AG08396 (cell line): ENCODE measurements at places on chromosomes 1 and 21.

DNA sequence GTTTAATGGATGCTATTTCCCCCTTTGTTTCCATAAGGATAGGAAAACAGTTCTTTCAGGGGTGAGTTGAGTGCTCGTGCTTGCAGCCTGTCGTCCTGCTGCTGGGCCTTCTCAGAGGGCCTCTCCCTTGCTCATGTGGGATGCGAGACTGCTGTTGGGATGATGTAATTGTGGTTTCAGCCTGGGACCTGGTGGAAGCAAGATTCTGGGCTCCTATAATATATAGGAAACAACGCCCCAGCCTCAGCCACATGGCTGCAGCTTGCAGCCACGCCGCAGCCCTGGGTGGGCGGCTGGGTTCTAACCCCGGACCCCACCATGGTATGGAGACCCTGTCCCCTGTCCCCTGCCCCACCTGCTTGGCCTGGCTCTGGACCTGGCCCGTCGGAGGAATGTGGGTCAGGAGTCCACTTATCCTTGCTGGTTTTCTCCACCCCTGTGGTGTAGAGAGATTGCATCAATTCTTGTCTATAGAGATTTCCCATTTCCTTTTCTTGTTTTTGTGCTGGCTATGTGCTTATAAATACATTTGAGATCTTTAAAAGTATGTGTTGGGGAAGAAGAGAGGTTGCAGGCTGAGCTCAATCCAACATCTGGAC, 357.8 kb downstream of the SIPA1L2 start:
- no peak for DNase-seq

DNA sequence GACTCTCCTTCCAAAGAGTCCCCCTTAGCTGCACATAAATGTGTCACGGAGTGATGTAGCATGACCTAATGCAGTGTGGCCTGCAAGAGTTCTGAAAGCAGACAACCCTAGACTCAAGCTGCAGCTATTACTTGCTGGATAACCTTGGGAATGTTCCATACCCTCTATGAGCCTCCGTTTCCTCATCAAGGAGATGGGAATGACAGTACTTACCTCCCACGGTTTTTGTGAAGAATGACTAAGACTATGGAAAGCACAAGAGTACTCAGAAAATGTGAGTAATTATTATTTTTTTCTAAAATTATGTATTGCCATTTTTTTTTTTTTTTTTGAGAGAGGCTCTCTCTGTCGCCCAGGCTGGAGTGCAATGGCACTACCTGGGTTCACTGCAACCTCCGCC, 3.0 kb downstream of the TTC39A start:
- no peak for DNase-seq

DNA sequence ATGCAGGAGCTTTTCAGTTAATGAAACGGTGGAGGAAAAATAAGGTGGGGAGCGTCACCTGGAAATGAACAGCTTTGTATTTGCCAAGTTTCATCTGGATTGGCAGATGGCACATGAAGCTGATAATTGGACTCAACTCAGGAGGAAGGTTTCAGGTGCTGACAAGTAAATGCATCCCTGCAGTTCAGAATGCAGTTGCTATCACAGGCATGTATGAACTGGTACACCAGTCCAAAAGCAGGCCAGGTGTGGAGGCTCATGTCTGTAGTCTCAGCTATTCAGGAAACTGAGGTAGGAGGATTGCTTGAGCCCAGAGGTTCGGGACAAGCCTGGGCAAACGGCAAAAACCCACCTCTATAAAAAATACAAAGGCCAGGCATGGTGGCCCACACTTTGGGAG, 15.5 kb downstream of the DEGS1 start:
- no peak for DNase-seq

DNA sequence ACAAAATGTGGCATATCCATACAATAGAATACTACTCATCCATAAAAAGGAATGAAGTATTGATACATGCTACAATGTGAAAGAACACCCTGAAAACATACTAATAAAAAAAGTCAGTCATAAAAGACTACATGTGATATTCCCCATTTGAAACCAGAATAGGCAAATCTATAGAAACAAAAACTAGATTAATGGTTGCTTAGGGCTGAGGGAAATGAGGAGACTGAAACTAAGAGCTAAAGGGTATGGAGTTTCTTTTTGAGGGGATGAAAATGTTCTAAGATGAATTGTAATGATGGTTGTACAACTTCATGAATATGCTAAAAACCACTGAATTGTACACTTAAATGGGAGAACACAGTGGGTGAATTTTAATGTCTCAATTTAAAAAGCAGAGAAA, 50.9 kb downstream of the ACBD6 start:
- DNase-seq: no peak

GRCh38 chr1:206082831-206083695, 30.1 kb downstream of the RHEX start:
- DNase-seq: no peak

GRCh38 chr1:115753830-115754229, 14.7 kb downstream of the CASQ2 start:
- DNase-seq: no peak

DNA sequence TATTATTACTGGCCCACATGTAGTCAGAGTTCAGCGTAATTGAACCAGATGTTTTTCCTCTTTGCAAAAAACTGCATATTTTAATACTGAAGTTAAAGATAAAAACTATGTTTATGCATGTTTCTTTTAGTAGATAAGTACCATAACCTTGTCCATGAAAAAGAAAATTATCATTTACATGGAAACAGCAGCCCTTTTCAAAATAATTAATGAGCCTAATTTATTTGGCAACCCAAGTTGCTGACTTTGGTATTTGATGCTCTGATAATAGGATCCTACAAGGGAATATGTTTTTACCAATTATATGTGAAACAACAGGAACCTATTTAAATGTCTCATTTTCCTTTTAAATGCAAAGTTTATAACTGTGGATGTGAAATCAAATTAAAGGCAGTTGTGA, 281.3 kb upstream of the C1orf105 start:
- DNase-seq: no peak

DNA sequence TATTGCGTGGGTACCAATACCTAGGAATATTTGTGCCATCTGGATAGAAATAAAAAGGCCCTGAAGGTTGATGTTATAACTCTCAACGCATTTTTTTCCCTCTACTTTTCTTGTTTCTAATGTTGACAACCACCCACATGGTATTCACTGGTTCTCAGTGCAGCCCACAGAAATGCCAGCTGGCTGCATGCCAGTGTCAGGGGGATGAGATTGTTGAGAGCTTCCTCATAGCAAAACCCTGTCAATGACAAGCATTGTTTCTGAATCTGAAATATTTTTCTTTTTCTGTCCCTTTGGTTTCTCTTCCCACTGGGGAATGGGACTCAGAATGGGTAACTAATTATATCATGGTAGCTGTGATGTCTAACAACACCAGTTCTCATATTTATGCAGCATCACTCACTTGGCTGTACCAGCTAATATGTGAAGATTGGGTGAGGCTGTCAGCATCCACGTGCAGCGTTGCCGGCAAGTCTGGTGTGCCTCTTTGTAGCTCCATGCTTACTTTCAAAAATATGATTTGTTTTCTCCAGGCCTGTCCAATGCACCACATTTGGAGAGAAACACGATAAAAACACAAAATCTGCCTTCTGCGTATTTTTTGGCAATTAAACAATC, 284.6 kb downstream of the PTBP2 start:
- DNase-seq: peak; percentile 15

DNA sequence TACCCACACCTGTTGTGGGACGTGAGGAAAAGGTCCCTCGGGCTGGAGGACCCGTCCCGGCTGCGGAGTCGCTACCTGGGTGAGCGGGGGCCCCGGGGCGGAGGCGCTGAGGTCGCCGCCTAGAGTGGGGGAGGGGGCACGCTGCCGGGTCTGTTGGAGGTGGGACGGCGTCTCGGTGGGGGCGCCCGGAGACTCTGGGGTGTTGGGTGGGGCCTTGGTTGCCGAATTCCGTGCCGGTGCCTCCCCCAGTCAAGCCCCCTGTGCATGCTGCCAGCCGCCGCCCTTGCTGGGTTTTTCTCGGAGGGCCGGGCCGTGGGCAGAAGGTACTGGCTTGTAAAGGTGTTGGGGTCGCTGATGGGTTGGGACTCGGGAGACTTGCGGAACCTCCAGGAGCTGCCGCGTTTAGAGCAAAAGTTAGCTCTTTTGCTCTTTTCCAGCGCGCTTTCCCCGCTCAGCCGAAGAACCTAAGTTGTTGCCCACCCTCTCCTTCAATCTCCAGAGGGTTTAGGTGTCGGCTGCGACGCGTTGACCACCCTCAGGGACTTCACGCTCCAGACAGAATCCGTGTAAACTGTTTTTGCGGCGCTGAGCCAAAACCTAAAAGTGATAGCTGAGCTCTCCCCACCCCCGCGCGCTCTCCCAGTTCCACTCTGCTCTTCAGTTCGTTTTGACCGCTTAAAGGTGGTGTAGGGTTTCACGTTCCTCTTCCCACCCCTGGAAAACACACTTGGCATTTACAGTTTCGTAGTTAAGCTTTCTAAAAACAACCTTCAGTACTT, at the start of gene MPC2:
Gene MPC2, minus strand, starts transcription at position 143 of the 779 bp plus-strand sequence. CDS start 1,231 bp downstream, outside the sequence.
- peak; percentile 74 for DNase-seq

DNA sequence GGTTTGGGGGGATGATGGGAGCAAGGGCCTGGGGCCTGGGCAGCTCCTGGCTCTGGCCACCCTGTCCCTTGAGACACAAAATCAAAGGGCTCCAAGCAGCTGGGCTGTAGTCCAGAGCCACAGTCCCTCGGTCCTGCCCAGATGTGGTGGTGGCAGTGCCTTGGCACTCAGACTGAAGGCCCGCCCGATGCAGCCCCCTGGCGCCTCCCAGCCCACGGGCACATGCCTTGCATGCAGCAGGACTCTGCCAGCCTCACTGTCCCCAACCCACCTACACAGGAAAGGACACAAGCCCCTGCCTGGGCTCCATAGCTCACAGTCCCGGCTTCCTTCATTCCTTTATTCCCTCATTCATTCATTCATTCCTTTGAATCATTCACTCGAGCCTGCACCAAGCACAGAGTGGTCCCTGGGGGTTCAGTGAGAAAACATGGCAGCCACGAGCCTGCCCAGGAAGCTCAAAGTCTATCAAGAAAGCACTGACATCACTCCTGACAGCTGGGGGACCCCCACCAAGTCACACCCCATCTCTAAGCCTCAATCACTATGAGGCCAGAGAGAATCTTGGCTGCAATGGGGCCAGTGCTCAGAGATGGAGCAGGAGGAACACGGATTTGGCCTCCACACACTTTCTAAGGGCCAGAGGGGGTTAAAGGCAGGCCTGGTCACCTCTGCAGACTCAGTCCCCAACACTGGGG, 5.8 kb downstream of the SDC3 start:
- no peak for DNase-seq

GRCh38 chr1:103307751-103308150, 199.4 kb upstream of the COL11A1 start:
- no peak for DNase-seq

GRCh38 chr1:2604844-2605508, 18.4 kb downstream of the PRXL2B start:
- DNase-seq: no peak

GRCh38 chr1:175415129-175415712, 222.6 kb upstream of the KIAA0040 start:
- DNase-seq: no peak

- DNase-seq: no peak
Observed at GRCh38 chr1:228353601-228354371, 52.8 kb downstream of the TRIM11 start.

GRCh38 chr1:216119600-216119999, 303.6 kb downstream of the USH2A start:
- DNase-seq: peak; percentile 3

DNA sequence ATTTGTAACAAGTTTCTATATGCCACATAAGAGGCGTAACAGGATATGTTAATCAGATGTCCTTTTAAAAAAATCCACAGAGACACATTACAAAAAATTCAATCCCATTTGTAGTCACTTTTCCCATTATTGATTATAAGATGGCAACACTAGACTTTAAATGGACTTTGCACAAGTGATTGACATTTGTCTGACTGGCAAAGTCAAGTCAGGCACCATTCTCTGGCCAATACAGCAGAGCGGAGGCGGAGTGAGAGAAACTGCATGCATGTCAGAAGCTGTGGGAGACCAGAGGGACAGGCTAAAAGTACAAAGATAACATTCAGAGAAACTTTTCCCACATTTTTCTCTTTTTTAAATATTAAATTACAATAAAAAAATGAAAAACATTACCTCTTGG, 28.1 kb upstream of the RGS5 start:
- no peak for DNase-seq

GRCh38 chr1:26125382-26125781, 13.8 kb downstream of the PDIK1L start:
- no peak for DNase-seq

GRCh38 chr1:109020693-109021257, 21.1 kb downstream of the WDR47 start:
- DNase-seq: no peak

DNA sequence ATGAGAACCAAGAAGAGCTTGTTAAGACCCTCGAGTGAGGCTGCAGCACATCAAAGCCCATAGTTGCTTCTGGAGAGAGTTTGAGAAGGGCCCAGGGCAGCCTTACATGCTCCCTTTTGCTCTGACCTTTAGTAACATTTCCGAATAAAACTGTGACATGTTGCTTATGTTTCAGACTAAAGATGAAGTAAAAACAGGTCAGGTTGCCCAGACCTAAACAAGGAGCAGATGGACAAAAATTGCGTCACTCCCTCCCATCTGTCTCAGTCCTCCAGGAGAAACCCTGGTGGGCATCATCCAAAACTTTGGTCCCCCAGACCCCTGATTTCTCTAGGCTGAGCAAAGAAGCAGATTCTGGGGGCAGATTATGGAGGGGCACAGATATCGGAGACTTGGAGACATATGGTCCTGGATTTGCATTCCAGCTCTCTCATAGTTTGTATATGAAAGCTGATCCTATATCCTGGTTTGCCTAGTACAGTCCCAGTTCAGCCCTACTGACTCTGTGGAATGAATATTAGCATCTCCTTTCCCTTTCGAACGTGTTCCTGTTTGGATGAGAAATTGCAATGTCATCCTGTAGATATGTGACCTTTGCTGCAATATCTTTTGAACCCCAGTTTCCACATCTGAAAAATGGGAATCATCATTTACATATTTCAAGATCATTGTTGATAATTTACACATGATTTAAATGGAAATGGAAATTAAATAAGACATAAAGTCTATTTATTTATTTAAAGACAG, 304.9 kb upstream of the USP24 start:
- peak; percentile 22 for DNase-seq

- no peak for DNase-seq
Observed at GRCh38 chr1:171953835-171954234, 112.5 kb downstream of the DNM3 start.

DNA sequence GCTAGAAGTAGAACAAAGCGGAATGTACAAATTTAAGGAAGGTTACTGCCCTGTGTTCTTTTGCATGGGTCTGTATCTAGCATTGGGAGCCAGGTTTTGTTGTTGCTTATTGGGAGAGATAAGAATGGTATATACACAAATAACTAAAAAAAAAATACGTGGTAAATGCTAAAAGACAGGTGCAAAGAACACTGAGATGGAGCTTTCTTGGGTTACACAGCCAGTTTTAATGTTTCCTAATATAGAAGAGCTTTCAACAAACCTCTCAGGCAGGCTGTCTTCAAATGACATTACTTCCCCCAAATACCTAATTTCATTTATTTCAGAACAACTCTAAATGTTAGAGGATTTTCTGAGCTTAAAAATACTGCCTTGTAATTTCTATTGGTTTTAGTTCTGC, 1.4 kb upstream of the MDM4 start:
- no peak for DNase-seq

- DNase-seq: no peak
Observed at GRCh38 chr1:101820071-101820470, 176.7 kb downstream of the OLFM3 start.

- no peak for DNase-seq
Observed at GRCh38 chr21:35637431-35637830, 422.9 kb downstream of the SETD4 start.

GRCh38 chr1:207009182-207009850, 23.2 kb downstream of the C1orf116 start:
- DNase-seq: no peak

GRCh38 chr1:66012106-66012784, 219.6 kb downstream of the PDE4B start:
- DNase-seq: no peak
